ENCODE measurements at places on chromosomes 11 and 22.

GRCh38 chr11:75400146-75400865, 988 bp downstream of the RPS3 start:
- DNase-seq = no peak

- DNase-seq = no peak
Observed at GRCh38 chr11:31214372-31214771, 155.2 kb downstream of the DCDC1 start.

DNA sequence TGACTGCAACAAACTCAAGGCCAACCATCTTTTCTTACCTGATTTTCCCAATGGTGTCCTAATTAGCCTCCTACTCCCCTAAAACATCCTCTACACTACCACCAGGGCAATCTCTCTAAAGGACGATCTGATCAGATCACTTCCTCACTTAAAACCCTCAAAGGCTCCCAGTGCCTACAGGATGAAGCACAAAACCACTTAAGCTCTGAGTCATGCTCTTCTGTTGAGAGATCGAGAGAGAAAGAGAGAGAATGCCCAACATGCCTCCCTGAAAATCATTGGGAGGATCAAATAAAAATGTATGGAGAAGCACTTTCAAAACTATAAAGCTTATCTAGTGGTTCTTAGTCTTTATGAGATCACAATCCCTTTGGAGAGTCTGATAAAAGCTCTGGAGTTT, 171.1 kb downstream of the CADM1 start:
- no peak for DNase-seq

DNA sequence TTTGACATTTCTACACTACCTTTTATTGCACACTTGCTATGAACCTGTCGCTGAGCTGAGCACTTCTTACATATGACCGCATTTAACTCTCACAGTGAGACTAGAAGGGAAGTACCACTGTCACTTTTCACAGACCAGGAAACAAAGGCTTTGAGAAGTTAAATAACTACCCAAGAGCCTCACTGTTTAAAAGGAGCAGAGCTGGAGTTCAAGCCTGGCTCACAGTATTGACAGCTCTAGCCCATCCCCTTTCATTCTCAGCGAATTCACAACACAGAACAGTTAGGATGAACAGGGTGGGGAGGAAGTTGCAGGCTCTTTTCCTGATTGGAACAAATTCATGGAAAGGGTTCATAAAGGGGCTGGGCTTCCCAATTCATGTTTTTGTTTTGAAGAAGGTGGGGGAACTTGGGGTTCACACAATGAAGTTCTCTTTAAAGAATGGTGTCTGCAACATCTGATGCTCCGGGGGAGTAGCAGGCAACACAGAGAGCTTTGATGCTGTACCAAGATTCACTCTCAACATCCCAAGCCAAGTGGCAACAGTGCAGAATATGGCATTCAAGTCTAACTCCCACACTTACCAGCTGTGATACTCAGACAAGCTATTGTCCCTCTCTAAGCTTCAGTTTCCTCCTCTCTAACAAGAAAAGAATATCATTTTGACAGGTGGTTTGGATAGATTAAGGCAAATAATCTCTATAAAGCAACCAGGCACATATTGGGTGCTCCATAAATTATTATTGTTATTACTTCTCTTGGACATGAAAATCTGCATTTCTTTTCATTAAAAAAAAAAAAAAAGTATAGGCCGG, 17.2 kb downstream of the SCGB1A1 start:
- DNase-seq = no peak

DNA sequence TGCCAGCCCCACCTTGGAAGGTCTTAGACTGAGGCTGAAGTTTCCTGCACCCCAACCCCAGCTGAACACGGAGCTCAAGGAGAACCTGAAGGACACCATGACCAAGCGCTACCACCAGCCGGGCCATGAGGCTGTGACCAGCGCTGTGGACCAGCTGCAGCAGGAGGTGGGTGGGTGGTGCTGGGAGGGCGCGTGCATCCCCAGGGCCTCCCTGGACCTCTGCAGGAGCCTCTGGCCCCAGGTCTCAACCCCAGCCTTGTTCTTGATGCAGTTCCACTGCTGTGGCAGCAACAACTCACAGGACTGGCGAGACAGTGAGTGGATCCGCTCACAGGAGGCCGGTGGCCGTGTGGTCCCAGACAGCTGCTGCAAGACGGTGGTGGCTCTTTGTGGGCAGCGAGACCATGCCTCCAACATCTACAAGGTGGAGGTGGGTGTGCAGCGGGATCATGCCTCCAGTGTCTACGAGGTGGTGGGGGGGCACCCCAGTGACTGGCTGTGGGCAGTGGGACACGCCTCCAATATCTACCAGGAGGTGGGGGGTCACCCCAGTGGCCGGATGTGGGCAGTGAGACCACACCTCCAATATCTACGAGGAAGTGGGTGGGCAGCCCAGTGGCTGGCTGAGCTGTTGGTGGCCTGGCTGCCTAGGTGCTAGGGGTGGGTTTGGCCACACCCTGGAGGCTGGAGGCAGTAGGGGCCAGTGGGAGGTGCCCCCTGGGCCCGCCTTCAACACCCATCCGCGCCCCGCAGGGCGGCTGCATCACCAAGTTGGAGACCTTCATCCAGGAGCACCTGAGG, 4.6 kb downstream of the CD151 start:
- no peak for DNase-seq

DNA sequence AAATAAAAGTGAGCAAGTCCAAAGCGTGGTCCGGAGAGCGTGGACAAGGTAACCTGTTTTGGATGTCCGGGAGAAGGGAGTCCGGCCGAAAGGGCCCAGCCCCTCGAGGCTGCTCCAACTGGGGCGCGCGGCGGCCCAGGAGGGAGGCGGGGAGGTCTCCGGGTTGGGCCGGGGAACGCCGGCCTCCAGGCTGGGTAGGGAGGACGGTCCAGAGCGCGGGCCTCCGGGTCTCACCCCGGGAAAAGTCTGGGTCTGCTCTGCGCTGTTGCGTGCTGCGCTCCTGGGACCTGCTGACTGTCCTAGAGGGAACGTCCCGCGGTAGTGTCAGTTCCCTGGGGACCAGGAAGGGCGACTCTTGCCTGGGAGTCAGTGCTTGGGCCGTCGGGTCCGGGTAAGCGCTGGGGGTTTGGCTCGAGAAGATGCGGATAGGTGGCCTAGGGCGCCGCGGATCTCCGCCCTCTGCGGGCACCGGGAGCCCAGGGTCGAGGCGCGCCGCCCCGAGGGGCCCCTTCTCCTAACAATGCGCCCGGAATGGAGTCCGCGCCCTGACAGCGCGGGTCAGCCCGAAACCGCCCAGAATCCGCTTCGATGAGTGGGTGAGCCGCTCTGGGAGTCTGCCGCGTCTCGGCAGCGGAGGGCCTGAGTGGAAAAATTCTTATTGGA, 988 bp upstream of the FLI1 start:
- no peak for DNase-seq

DNA sequence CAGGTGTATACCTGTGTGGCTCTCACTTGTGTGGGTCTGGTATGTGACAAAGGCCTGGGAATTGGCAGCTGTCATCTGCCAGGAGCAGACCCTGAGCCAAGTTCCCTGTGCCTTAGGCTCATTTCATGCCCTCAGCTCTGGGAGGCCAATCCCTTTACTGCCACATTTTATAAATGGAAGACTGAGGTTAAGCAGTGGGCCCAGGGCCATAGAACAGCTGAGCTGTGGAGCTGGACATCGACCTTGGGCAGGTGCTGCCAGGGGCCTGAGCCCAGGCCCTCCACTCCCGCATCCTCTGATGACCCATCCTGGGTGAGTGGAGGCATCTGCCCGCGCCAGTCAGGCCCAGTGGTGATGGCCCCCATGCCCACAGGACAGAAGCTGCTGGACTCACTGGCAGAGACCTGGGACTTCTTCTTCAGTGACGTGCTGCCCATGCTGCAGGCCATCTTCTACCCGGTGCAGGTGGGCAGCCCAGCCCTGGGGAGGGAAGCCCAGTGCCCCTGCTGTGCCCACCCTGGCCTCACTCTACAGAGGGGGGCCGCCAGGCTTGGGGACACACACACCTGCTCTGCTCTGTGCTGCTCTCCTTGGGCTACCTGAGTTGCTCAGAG, 20.9 kb upstream of the ARHGAP8 start:
- DNase-seq = peak; percentile 7

- DNase-seq = peak; percentile 33
Observed at GRCh38 chr22:44091021-44091721, 67.1 kb downstream of the PARVB start.

DNA sequence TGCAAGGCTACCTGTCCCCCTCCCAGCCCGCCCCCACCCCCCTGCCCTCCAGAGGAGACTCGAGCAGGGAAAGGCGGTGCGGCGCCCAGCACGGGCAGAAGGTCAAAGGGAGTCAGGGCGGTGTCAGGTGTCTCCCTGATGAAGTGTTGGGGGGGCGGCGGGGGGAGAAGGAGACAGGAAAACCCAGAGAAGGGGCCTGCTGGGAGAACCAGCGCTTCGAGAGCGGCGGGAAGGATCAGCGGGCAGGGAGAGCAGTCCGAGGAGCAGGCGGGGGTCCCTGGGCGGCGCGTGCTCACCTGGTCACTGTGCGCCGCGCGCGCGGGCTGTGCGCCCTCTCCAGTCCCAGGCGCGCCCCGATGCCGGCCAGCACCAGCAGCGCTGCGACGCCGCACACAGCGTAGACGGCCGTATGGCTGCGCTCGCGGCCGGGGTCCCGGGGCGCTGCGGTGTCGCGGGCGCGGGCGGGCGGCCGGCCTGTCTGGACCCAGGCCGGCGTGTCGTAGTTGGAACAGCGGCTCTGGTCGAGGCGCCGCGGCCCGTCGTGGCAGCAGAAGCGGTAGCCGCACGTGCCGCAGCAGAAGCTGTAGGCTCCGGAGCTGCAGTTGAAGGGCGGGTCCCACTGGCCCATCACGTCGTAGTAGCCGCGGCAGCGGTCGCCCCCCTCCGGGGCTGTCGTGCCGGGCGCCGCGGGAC, 886 bp downstream of the SHISA8 start:
- no peak for DNase-seq
